ENCODE measurements at places on chromosomes 2 and 18.

DNA sequence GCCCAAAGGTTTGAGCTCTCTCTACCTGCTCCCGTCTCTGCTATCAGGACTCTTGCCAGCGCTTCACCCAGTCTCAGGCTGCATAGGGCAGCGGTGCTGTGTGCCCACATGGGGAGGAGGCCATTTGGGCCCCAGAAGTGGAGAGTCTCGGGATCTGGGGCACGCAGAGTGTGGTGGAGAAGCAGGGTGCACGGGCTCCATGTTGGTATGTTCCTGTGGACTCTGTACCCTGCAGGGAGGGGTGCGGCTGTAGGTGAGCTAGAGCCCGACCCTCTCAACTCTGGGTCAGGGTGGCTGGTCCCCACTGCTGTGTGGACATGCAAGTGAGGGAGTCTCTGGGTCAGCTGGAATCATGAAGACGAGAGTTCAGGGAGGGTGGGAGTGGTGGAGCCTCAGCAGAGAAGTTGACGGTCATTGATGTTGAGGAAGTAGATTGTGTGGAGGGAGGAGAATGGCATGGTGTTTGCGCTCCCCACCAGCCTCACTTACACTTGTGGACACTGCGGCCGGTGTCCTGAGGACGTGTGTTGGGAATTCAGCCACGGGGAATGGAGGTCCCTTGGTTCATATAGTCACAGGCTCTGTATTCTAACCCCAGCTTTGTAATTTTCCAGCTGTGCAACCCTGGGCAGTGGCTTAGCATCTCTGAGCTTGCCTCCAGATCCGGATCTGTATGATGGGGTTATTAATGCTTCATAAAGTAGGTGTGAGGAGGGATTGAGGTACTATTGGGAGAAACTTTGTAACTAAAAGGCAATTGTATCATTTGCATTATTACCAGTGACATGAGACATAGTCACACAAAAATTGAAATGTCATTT lies 840 bp upstream of the PSD4 start:
- DNase-seq, result no peak

DNA sequence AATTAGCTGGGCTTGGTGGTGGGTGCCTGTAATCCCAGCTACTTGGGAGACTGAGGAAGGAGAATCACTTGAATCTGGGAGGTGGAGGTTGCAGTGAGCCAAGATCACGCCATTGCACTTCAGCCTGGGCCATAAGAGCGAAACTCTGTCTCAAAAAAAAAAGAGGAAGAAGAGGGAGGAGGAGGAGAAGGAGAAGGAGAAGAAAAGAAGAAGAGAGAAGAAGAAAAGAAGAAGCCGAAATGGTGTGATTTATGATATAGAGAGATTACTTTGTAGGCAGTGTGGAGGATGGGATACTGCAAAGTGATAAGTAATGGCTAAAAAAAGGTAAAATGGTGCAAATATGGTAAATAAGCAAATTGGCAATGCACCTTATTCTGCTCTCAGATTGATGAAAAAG lies 25.1 kb downstream of the THNSL2 start:
- DNase-seq, result no peak

GRCh38 chr2:124646166-124646815 lies 621.2 kb downstream of the CNTNAP5 start:
- DNase-seq, result no peak

- DNase-seq, result no peak
Observed at GRCh38 chr2:147937744-147938349, 82.7 kb downstream of the ORC4 start.

DNA sequence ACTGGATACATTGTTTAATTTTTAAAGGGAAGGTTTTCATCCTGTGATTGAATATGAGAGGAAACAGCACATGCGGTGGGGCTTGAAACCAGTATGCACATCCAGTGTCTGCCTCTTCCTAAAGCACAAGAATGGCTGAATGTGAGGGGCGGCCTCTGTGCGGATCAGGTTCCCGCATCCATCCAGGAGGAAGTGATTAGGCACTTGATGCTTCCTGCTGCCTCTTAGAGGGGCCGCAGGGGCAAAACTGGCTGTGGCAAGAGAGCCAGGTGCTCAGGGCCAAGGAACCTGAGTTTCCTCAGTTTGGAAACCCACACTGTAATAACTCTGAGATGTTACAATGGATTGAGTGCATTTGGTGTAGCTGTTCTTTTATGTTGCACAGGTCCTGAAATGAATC lies 48.8 kb downstream of the THNSL2 start:
- no peak for DNase-seq

DNA sequence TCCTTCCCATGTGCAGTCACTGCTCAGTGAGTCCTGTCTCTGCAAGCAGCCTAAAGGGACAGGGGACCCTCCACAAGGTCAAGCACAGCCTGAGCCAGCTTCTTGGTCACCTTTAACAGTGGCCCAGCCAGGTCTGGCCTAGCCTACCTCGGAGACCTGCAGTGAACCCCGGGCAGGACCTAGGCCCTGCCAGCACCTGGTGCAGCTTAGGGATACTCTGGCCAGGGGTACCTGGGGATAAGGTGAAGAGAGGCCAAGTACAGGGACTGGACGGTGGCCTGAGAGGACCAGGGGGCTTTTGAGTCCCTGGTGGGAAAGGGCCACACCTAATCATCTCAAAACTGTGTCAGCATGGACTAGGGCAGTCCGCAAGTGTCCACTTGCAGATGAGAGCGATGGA lies 67.8 kb downstream of the EMX1 start:
- no peak for DNase-seq

GRCh38 chr2:10305715-10306114 lies 3.0 kb downstream of the HPCAL1 start:
- DNase-seq, result no peak

DNA sequence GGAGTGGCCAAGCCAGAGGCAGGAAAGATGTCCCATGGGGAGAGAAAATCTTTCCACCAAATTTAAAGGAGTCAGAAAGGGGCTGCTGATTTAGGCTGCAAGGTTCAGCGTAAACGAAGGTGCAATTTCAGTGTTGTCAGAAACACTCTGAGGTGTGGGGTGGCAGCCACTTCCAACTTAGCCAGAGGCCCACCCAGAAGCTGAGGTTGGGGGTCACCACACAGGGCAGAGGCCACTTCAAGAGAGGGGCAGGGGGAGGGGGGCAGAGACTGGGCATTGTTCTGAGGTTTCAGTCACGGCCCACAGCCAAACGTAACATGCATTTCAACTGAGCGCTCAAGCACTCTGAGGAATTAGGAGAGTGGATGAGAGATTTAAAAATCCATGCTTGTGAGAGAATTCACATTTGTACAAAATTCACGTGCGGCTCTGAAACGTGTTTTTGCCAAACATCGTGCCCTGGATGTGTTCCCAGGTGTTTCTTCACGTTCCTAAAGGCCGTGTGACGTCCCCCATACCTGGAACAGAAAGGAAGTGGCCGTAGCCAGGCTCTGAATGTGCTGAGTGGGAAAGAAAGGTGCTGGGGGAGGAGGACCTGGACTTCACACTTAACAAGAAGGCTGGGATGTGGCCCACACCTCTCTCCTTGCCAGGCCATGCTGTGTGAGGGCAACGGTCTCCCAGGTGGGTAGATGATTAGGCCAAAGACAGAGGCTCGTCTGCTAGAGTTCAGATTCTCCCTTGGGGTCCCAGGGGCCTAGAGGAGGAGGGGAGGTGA lies 19.5 kb upstream of the BOK start:
- DNase-seq, result no peak

DNA sequence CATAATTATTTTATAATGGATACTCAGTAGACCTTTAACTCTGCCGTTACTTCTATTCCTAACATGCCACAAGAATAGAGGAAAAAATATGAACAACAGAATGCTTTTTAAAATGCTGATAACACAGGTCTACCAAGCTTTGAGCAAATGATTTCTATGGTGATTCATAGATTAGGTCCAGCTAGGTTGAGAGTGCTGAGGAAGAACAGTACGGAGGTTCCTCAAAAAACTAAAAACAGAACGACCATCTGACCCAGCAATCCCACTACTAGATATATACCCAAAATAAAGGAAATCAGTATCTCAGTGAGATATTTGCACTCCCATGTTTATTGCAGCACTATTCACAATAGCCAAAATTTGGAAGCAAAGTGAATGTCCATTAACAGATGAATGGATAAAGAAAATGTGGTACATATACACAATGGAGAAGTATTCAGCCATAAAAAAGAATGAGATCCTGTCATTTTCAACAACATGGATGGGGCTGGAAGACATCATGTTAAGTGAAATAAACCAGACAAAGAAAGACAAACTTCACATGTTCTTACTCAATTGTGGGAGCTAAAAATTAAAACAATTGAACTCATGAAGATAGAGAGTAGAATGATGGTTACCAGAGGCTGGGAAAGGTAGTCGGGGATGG lies 111.6 kb upstream of the SERTAD2 start:
- DNase-seq, result no peak

GRCh38 chr2:106789185-106789584 lies 96.8 kb downstream of the ST6GAL2 start:
- DNase-seq, result no peak

DNA sequence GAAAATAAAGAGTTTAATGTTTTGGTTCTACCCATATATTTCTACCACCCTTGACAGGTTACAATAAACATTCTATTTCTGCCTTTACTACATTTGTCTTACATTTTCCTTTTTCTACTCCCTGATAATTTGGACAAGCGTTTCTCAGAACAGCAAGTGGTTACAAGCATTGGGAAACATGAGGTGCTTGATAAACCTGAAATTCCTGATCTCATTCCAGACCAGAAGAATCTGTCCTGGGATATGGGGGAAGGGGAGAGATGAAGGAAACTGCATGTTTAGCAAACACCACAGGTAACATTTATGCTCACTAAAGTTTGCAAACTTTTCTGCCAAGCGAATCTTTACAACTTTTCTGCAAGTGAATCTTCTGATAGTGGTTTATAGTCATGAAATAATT lies 28.3 kb upstream of the DSC1 start:
- DNase-seq, result no peak

DNA sequence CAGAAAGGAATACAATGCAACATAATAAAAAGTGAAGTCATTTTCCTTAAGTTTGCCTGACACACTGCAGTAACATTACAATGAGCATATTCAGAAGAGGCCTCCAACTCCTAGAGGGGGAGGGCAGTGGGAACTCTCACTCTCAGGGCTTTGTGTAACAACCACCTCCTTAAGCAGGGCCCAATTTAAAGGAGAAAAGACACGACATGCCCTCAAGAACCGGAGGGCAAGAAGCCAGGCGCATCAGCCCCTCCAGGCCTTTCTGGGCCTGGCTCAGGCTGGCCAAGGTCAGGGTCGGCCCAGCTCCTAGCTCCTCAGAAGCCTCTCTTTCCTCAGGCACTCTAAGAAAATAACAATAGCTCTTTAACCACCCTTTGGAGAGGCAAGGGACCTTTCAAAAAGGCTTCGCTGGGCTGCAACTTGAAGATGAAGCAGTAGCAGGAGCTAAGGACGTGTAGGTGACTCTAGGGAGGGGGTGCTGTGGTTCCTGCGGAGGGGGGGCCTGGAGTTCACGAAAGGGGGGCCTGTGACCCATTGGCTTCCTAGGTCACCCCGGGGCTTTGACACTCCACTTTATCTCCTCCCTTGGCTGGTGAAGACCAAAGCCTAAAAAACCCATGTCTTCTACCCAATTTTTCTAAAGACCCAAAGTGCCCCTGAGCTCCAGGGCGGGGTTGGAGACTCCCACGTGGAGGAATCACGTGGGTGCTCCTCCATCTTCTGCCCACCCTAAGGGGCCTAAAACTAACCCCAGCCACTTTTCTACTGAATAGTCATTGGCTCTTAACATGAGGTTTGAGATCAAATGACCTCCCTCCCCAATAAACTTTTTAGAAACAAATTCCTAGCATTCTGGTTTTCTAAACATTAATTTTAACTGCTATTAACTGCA lies 13.3 kb downstream of the SERTAD2 start:
- no peak for DNase-seq

DNA sequence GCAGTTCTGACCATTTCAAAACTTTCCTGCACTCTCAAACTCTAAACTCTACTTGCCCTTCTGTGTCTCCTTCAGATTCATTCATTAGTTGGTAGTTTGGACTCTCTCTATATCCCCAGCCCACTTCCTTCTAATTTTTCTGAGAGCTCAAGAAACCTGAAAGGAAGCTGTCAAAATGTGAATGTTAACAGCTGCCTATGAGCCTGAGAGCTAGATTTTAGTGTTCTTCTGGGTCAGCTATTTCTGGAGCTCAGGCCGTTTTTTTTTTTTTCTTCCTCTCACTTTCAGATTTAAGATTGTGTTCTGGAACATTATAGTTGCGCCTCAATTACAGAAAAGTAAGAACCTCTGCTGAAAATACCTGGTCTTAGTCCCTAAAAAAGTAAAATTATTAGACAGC lies 73.1 kb downstream of the RTN4 start:
- DNase-seq, result no peak

DNA sequence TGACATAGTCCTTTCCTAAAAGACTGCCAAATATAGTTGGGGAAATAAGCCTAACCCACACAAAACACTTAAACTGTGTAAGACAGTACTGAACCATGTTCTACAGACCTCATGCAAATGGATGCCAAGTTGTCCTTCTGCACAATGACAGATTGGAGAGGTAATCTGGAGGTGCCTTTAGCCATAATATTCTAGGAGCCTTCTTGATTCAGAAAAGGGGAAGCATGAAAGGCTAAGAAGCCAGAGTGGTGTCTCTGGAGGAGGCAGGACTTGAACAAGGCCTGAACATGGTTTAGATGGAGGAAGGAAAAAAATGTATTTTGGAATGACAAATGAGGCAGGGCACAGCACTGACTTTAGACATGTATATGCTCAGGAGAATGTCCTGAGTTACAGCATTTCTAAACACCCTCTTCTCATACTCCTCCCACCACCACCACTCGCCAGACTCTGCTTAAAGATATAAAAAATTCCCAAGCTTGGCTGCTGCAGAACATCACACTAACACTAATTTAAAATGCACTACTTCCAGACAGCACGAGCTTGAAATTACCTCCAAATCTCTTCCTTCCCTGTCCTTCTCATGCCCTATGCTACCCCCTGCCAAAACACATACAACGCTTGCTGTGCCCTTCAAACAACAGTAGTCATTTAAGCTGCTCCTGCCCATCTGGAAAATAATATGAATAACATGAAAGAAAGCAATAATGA lies 110.4 kb downstream of the ANKRD44 start:
- DNase-seq, result no peak

DNA sequence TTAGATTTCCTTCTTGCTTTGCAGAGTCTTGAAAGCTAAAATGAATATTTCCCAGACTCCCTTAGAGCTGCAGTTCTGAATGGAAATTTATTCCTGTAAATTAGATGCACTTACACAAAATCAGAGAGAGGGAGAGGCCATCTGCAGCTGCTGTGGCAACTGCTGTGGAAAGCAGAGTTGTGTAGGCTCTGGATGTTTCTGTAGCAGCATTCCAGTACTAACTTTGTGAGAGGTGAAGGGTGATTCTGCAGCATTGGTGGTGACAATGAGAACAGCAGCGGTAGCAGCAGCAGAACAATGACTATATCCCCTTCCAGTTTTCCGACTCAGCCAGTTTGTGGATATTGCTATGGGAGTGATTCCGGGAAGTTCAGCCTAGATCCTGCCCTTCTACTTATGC lies 433.0 kb upstream of the REG3G start:
- DNase-seq, result no peak
